WTC11 (cell line): ENCODE measurements at places on chromosomes 12 and 14. TPM values are rescaled to one million over a fixed set of nuclear protein-coding genes. Genes with fewer than 3 reads are reported as not detected.
A peak's percentile ranks its signal among the peaks of the same experiment; 100 is the strongest.

DNA sequence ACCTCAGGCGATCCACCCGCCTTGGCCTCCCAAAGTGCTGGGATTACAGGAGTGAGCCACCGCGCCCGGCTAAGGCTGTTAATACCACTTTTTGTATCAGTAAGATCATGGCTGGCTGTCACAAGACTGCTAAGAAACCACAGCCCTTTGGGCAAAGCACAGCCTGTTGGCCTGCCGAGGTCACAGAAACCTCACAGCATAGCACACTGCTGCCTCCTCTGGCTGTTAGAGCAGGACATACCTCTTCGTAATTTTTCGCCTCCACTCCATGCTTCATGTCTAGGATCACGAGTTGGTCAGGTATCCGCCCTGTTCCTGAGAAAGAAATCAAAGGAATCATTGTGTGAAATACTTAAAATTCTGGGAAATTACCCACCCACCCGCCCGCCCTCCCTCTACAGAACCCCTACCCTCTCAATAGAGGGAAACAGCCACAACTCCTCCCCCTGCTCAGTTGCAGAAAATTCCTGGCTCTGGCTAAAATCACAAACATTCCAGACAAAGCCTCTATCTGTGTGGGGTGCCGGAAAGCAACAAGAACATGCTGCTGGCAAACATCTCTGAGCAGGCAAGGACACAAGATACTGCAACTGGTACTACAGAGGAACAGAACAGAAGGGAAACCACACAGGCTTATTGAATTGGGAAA, 20.7 kb upstream of the NEK9 start:
- peak; percentile 55 for DNase-seq

The CLEC1A gene
- not detected in 3 replicates for total RNA-seq

GRCh38 chr12:24133384-24133783, 183.9 kb upstream of the SOX5 start:
- DNase-seq: peak; percentile 70

DNA sequence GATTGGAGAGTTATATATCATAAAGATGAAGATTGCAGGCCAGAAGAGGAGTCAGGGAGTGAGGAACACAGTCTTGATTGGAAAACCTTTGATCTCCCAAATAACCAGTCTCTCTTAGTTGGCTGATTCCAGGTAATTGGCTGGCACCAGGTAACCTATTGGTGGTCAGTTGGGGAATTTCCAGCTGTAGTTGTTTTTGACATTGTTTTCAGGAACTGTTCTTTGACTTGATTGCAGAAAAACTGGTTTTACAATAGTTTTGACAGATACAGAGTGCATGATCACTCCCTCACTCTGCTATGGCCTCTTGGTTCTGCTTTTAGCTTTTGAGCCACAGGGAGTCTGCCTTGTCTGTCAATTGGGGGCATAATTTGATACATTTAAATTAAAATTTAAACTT, 71.6 kb downstream of the ZNF641 start:
- DNase-seq: no peak

The NDUFB1 gene
- 114 to 121 TPM (median 116 TPM) in 3 replicates for total RNA-seq

The GARIN6 gene
- not detected in 3 replicates for total RNA-seq

DNA sequence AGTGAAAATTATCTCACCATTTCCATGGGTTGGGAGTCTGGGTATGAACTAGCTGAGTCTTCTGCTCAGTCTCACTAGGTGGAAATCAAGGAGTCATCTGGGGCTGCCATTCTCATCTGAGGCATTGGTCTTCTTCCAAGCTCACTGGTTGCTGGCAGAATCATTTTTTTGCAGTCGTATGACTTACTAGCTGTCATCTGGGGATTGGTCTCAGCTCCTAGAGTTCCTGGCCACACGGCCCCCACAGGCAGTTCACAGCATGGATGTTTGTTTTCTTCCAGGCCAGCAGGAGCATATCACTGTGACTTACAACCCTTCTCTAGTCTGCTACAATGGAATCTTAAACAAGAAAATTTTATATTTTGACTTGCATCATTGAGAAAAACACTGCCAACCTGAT, 18.6 kb upstream of the OR10AD1 start:
- no peak for DNase-seq

- DNase-seq: no peak
Observed at GRCh38 chr12:11765817-11766794, 116.6 kb downstream of the ETV6 start.

DNA sequence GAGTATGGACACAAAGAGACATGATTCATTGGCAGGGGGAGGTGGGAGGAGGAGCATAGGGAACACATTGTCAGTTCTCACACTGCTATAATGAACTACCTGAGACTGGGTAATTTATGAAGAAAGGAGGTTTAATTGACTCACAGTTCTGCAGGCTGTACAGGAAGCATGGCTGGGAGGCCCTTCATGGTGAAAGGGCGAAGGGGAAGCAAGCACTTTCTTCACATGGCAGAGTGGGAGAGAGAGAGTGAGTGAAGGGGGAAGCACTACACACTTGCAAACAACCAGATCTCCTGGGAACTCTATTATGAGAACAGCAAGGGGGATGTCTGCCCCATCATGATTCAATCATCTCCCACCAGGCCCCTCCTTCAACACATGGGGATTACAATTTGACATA, 391.8 kb downstream of the BMP4 start:
- DNase-seq: no peak

DNA sequence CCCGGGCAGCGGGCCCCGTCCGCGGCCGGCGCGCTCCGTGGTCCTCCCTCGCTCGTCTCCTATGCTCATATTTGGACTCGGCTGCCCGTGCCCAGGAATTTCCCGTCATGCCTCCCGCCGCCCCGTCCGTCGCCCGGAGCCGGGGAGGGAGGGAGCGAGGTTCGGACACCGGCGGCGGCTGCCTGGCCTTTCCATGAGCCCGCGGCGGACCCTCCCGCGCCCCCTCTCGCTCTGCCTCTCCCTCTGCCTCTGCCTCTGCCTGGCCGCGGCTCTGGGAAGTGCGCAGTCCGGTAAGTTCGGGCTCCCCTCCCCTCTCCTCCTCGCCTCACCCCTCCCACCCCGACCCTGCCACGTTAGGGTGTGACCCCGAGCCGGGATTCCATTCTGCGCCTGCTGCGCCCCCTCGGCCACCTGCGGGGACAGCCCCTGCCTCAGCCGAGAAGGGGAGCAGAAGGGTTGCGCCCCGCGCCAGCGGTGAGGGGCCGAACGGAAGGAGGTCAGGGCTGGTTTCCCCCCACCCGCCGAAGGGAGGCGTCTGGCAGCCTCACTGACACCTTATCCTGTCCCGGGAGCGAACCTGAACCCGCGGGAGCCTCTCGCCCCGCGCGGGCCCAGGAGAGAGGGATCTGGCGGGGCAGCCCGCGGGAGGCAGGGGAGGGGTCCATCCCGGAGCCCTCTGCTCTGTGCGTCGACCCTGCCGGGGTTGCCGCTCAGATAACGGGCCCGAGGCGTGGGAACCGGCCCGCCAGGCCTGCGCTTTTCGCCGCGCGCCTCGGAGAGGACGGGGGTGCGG, at the start of gene MSRB3:
Gene MSRB3 (plus strand): TSS at position 108 of the 793 bp plus-strand sequence. CDS start 29,897 bp downstream, outside the sequence.
- DNase-seq: peak; percentile 81

DNA sequence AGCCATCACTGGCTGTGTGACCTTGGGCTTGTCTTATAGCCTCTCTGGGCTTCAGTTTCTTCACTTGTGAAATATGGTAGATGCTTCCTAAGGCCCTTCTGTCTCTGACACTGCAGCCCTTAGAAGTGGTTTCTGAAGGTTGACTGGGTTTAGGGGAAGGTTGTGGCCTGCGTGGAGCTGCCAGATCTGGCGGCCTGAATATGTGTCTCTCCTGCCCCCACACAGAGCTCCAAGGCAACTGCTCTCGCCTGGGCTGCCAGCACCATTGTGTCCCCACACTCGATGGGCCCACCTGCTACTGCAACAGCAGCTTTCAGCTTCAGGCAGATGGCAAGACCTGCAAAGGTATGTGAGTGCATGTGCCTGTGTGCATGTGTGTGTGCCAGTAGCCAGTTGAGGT, 4.0 kb downstream of the LRP1-AS start:
- DNase-seq: no peak

DNA sequence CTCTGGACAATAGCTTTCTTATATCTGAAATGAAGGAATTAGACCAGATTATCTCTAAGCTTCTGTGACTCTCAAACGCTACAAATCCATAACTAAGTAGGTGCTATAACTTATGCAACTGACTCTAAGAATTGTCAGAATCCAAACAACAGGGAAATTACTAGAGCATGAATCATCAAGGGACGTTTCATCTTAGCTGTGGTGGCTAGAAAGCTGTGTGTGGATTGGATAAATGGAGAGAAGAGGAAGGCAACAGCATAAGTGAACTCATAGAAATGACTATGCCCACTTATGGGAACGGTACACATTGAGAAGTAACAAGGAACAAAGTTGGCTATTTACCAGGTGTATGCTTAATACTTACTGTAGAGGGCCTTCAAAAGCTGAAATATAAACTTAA, 96.0 kb upstream of the NEDD1 start:
- DNase-seq: no peak

- DNase-seq: no peak
Observed at GRCh38 chr14:26938054-26938453, 340.2 kb upstream of the NOVA1 start.

DNA sequence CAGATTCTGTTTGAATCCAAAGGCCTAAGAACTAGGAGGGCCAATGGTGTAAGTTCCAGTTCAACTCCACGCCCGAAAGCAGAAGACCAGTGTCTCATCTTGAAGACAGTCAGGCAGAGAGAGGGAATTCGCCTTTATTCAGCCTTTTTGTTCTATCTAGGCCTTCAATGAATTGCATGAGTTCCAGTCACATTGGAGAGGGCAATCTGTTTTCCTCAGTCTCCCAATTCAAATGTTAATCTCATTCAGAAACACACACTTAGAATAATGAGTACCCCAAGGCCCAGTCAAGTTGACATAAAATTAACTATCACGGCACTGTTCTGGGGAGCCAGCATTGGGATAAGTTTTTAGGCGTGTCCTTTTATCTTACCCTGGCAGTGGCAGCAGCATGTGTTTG, 65.8 kb downstream of the C14orf39 start:
- no peak for DNase-seq

DNA sequence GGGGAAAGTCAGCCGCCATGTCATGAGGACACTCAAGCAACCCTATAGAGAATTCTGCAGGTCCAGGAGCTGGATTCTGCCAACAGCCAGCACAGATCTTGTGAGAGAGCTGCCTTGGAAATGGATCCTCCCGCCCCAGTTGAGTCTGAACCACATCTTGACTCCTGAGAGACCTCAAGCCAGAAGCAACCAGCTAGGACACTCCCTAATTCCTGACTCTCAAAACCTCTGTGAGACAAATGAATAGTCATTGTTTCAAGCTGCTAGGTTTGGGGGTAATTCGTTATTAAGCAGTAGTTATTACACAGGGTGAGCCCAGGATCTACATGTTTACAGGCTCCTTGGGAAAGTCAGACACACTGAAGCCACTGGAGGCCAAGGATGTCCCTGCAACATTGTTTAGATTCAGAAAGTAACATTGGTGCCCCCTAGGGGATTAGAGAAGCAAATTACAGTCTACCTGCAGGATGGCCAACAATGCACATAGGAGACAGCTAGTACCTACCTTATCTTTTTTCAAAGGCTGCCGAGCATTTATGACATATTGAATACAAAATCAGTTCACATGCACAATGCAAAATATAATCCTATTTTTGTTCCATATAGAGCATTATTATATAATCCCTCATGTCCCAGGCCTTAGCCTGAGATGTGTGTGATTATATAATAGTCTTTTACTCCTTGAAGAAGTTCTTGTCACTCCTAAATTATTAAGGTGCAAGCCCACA, 57.9 kb upstream of the FICD start:
- DNase-seq: no peak

- DNase-seq: no peak
Observed at GRCh38 chr14:76088771-76089571, 62.8 kb upstream of the GPATCH2L start.

DNA sequence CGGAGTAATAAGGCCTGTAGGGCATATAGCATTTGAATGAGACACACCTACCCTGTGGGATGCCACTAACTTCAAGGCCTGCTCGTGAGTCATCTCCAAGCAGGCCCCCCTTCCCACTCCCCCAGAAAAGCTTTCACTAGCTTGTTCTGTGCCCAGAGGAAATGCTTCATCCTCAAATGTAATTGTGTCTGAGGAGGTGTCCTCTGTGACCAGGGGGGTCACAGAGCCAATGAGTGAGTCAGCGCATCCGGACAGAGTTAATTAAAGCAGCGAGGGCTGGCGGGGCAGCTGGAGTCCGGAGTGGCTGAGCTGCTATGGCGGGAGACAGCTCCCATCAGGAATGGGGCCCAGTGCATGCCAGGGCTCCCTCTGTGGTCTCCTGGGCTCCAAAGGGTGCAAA, 27.0 kb upstream of the ESRRB start:
- DNase-seq: no peak

The TMTC2 gene
- 5.9 to 6.4 TPM (median 6.4 TPM) in 3 replicates for total RNA-seq

The VWF gene
- 0.48 to 0.98 TPM (median 0.78 TPM) in 3 replicates for total RNA-seq

DNA sequence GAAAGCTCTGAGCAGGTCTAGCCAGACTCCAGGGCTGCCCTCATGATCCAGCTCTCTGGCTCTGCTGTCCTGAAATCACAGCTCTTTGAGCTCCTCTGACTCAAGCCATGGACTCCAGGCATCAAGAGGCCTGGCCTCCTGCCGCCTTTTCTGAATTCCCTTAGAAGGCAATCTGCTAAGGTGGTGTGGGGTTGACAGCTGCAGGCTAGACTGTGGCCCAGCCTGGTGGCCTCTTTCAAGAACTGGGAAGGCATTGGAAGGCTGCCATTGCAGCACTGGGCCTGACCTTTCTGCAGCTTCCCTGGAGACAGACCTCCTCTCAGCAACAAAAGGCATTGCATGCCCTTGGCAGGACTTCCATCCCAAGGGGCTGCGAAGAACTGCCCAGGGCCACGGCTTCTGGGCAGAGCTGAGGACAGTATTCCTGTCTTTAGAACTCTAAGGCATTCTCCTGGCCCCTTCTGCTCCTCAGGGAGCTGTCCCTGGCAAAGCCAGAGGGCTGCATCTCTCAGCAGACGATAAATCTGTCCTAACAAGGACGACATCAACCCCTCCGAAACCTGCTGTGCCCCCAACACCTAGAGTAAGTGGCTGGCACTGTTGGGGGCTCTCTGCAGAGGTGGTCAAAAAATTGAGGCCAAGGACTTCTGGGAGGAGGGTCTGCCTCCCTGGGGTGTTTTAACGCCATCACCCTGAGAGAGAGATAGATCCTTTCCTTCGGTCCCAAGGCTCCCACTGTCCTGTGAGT, 115.6 kb downstream of the RBM19 start:
- DNase-seq: no peak
